Kidney capillary endothelial cell (primary cell): ENCODE measurements at places on chromosomes 3 and 15.

GRCh38 chr3:166013073-166013679, 176.0 kb upstream of the BCHE start:
- DNase-seq, result peak; percentile 38

DNA sequence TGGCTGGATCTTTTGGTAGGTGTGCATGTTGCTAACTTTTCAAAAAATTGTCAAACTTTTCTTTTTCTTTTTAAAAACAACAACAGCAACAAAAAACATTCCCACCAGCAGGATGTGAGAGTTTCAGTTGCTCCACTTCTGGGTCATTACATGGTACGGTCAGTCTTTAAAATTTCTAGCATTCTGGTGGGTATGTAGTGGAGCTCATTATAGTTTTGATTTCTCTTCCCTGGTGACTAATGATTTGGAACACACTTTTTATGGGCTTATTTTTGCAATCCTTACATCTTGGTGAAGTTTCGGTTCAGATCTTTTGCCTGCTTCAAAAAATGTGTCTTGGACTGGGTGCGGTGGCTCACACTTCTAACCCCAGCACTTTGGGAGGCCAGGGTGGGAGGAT, 19.3 kb downstream of the ATP1B3 start:
- no peak for DNase-seq

GRCh38 chr3:33184863-33185262, 33.7 kb downstream of the SUSD5 start:
- DNase-seq, result no peak

DNA sequence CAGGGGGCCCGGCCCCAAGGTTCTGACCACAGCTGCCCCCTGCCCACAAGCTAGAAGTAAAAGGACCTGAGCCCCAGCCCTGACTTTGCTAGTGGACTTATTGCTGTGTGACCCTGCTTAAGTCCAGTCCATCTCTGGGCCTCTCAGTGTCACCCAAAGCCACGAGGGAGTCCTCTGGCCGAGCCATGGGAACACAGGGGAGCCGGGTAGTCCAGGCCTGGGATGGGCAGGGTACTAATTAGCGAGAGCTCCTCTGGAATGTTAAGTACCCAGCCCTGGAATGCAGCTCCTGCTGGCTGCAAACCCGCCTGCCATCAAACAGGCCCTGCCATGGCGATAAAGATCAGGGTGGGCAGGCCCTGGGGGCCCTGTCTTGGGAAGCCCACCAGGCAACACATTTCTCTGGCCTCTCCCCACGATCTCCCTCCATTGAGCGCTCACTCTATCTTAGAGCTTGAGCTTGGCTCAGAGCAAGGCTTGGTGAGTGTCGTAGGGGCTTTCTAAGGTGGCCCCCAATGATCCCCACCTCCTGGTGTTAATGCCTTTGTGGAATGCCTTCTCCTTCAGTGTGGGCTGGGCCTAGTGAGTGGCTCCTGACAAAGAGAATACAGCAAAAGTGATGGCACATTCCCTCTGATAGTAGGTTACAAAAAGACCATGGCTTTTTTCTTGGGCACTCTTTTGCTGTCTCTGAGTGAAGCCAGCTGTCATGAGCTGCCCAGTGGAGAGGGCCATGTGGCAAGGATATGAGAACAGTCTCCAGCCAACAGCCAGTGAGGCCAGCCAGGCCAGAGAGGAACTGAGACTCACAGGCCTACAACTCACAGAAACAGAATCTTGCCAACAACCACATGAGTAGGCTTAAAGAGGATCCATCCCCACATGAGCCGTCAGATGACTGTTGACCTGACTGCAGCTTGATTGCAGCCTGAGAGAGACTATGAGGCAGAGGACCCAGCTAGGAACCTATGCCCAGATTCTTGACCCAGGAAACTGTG, 133.1 kb downstream of the SMAD6 start:
- no peak for DNase-seq

- peak; percentile 94 for DNase-seq
Observed at GRCh38 chr3:156551746-156552145, 3.2 kb downstream of the SSR3 start.

- no peak for DNase-seq
Observed at GRCh38 chr15:40272485-40273056, 10.3 kb downstream of the ANKRD63 start.

- no peak for DNase-seq
Observed at GRCh38 chr3:149860881-149861280, 47.9 kb downstream of the RNF13 start.

DNA sequence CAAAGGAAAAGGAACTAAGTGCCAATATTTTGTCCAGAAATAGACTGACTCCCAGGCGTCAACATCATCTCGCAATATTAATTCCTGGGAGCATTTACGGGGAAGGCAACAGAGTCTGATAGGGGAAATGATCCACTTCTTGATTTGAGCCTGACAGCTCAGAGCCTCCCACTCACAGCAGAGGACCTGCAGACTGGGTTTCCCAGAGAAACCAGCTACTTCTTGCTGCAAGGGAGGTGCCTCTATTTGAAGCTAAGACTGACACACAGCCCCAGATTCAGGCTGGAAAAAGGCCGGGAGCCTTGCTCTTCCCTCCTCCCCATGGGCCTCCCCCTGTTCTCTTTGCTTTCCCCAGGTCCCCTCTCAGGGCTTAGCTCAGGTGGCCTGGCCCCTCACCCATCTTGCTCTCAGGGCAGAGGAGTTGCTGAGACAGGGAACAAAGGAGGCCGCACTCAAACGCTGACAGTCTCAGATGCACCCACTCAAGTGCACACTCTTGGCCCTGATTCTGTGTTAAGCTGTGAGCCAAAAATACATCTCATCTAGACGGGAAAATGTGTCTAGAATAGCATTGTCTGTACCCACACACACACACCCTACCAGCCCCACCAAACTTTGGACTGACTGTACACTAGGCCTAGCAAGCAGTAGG, 49.8 kb upstream of the DCLK3 start:
- no peak for DNase-seq

DNA sequence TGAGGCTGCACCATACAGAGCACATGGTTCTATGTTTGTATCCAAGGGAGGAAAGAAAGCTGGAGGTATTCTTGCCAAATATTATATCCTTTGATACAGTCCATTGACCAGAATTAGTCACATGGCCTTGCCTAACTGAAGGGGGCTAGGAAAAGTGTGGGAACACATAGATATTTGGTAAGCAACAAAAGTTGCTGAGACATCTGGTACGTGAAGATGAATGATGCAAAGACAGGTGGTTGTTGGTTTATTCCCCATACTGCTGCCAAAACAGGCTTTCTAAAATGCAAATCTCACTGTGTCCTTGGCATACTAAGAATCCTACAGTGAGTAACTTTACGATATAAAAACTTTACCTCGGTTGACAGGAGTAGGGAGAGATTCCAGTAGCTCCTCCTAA, 162.2 kb downstream of the VGLL3 start:
- no peak for DNase-seq

- no peak for DNase-seq
Observed at GRCh38 chr3:124883766-124884473, 3.2 kb downstream of the ITGB5 start.

DNA sequence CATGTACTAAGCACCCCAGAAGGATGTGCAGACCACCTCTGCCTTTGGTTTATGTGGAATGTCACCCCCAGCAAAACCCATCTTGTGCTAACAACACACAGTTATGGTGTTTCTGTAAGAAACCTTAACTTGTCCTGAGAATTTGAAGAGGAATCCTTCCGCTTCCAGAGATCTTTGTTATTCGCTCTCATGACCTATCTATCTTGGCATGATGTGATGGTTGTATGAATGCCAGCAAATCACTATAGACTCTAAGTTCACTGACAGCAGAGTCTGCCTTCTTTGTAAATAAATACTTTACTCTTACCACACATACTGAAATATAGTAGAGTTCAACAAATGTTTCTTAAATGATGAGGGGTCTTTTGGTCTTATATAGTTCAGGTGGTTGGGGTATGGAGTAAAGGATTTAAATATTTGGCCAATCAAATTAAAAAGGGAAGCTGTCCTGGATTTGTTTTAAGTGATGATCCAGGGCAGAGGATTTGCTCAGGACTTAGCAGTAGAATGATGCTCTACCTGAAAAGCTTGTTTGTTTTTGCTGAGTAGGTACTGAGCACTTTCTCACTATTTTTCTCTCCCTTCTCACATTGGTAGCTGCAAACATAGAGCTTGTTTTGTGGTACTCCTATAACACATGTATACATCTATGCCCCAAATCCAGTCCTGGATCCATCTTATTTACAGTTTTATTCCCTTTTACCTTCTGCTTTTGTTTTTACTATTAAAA, 27.9 kb upstream of the RTP1 start:
- no peak for DNase-seq

GRCh38 chr3:77620009-77620408, 580.1 kb downstream of the ROBO2 start:
- peak; percentile 6 for DNase-seq

DNA sequence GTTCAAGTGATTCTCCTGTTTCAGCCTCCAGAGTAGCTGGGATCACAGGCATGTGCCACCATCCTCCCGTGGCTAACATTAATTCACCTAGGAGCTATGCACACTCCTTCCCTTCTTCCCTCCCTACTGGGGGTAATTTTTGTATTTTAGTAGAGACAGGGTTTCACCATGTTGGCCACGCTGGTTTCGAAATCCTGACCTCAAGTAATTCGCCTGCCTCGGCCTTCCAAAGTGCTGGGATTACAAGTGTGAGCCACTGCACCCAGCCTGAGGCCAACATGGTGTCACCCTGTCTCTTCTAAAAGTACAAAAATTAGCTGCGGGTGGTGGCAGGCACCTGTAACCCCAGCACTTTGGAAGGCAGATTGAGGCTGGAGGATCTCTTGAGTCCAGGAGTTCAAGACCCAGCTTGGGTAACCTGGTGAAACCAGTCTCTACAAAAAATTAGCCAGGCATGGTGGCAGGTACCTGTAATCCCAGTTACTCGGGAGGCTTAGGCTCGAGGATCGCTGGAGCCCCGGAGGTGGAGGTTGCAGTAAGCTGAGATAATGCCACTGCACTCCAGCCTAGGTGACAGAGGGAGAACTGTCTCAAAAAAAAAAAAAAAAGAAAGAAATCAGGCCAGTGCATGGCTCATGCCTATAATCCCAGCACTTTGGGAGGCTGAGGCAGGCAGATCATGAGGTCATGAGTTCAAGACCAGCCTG, 6.1 kb downstream of the RNU5B-1 start:
- no peak for DNase-seq
